WTC11 (cell line): ENCODE measurements at places on chromosomes 7 and 10. TPM values are rescaled to one million over a fixed set of nuclear protein-coding genes. Genes with fewer than 3 reads are reported as not detected.

GRCh38 chr7:33646891-33647391 is 258.4 kb upstream of the BMPER start:
- H3K36me3 ChIP-seq, result peaks cover 29% of the 10 kb centered on the region
- no peak overlapping the region for H3K4me3 ChIP-seq
- H3K27ac ChIP-seq, result no peak overlapping the region
- no peak for DNase-seq
- H3K4me1 ChIP-seq, result peaks cover 20% of the 10 kb centered on the region
- H3K27me3 ChIP-seq, result no peaks in the 10 kb centered on the region

DNA sequence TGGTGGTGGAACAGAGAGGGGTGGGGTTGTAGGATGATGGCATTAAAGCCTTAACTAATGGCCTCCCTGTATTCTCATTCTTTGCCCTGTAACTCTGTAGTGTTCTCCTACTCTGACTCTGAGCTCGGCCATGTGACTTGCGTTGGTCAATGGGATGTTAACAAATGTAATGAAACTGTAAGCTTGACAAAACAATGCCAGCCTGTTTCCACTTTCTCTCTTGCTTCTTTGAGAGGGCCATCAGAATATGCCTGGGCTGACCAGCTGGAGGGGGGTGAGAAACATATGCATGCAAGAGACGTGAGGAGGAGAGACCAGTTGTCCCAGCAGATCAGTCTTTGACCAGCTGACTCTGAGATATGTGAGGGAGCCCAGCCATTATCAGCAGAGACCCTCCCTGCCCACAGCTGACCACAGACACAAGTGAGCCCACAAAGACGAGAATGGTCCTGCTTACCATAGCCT is 100.6 kb downstream of the ICA1 start:
- no peaks in the 10 kb centered on the region for H3K27me3 ChIP-seq
- H3K4me1 ChIP-seq, result peaks cover 24% of the 10 kb centered on the region
- no peak for DNase-seq
- H3K4me3 ChIP-seq, result no peak overlapping the region
- 0 out of 2 replicates have a peak overlapping the region, but pooled peaks have one; percentile 13 for H3K27ac ChIP-seq

GRCh38 chr10:53477313-53477675 is 704.7 kb upstream of the MBL2 start:
- peak overlapping the region; percentile 99 for H3K27ac ChIP-seq
- H3K36me3 ChIP-seq, result peaks cover 18% of the 10 kb centered on the region
- no peak overlapping the region for H3K4me3 ChIP-seq
- H3K4me1 ChIP-seq, result peaks cover 68% of the 10 kb centered on the region
- no peaks in the 10 kb centered on the region for H3K27me3 ChIP-seq
- no peak for DNase-seq

DNA sequence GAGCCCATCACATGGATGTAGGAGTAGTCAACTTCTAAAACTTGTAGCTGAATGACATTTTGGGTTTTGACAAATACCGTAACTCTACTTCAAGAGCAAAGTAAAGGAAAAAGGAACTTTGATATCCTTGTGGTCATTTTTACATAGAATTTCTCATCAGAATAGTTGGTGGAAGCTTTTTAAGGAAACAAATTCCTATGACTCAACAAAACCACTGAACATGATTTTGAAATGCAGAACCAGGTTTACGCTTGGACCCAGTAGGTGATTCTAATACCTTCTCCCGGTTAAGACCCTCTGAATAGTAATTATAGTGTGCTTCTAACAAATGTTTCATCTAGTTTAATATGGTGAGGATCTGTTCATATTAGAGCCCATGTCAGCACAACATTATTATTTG is 307.8 kb downstream of the GPR37 start:
- no peaks in the 10 kb centered on the region for H3K4me1 ChIP-seq
- H3K27ac ChIP-seq, result no peak overlapping the region
- no peak overlapping the region for H3K4me3 ChIP-seq
- DNase-seq, result no peak
- no peaks in the 10 kb centered on the region for H3K27me3 ChIP-seq

DNA sequence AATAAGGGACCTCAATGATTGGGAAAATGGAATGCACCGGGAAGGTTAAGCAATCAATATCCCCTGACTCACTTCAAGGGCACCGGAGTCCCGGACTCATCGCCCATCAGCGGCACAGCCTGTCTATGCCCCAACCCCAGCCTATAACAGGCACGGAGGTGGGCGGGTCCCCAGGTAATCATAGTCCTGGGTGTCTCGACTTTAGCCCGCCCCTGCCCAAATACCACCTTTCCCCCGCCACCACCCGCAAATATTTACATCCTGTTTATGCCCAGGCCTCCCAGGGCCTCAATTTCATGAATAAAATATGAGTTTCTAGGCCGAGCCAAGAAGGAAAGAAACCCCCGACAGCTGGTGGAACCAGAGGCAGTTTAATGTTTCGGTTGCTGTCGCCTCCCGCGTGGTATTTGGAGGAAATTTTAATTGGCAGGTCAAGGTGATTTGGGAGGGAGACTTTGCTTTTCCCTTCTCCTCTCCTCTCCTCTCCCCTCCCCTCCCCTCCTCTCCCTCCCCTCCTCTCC is 15.6 kb upstream of the RFC2 start:
- peak overlapping the region; percentile 32; the same call in 1 of the 2 replicates for H3K27ac ChIP-seq
- no peaks in the 10 kb centered on the region for H3K27me3 ChIP-seq
- peak overlapping the region; percentile 68 for H3K4me3 ChIP-seq
- no peaks in the 10 kb centered on the region for H3K36me3 ChIP-seq

DNA sequence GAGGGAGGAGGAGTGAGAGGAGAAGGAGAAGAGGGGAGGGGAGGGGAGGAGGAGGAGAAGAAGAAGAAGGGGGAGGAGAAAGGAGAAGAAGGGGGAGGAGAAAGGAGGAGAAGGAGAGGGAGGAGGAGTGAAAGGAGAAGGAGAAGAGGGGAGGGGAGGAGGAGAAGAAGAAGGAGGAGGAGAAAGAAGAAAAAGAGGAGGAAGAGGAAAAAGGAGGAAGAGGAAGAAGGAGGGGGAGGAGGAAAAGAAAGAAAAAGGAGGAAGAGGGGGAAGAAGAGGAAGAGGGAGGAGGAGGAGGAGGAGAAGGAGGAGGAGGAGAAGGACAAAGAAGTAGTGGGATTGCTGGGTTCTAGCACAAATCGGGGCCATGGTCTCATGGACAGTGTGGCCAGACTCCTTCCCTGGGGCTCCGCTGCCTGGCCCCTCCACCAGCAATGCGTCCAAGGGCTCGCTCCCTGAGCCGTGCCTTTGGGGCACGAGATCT is 4.2 kb upstream of the MAFK start:
- H3K27ac ChIP-seq, result no peak overlapping the region
- DNase-seq, result no peak
- H3K27me3 ChIP-seq, result no peaks in the 10 kb centered on the region
- H3K4me3 ChIP-seq, result no peak overlapping the region
- H3K36me3 ChIP-seq, result no peaks in the 10 kb centered on the region

GRCh38 chr10:25059990-25060389 is 43.6 kb downstream of the THNSL1 start:
- H3K4me3 ChIP-seq, result no peak overlapping the region
- no peaks in the 10 kb centered on the region for H3K36me3 ChIP-seq
- H3K27me3 ChIP-seq, result peaks cover 17% of the 10 kb centered on the region
- H3K27ac ChIP-seq, result no peak overlapping the region
- DNase-seq, result no peak

DNA sequence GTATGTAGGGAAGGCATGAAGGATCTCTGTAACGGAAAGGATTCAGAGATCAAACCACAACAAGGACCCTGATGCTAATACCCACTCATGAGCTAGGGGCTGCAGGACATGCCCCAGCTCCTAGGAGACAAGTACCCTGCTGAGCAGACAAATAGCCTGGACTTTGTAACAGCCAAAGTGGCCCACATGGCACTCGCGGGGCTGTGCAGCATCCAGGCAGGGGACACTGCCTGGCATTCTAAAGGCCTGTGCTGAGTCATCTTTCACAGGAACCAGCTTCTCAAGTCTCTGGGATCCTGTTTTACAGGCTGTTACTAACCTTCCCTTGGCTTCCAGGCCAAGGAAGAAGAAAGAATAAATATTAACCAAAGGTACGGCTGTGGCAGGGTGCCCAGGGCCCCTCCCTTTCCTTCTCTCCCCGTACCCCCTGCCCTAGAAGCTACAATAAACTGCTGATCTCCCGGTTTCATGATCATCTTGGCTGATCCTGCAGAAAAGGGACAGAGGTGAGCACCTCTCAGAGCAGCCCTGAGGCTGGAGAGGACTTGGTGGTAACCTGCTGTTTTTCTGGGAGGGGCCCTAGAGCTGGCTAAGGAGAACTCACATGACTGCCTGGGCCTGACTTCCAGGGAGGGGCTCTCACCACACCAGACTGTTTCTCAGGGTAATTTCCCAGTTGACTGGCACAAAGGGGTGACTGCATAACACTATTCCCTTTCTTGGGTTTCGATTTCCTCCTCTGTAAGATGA is 4.2 kb upstream of the RPEL1 start:
- H3K27me3 ChIP-seq, result no peaks in the 10 kb centered on the region
- peak overlapping the region; percentile 38 for H3K27ac ChIP-seq
- DNase-seq, result no peak
- no peak overlapping the region for H3K4me3 ChIP-seq
- no peaks in the 10 kb centered on the region for H3K36me3 ChIP-seq

SCART1 gene
- total RNA-seq, result 0.57 to 1.2 TPM (median 1.1 TPM) in 3 replicates

PNLIPRP2 gene
- 0.28 to 0.76 TPM (median 0.57 TPM) in 3 replicates for total RNA-seq

ZNF804B gene
- total RNA-seq, result 0.04 TPM in 1 of 3 replicates, not detected in the others

FZD8 gene
- 9.9 to 13.7 TPM (median 10.1 TPM) in 3 replicates for total RNA-seq

PANK1 gene
- 24.9 to 25.8 TPM (median 25.7 TPM) in 3 replicates for total RNA-seq

C10orf67 gene
- total RNA-seq, result 0.07 TPM in 1 of 3 replicates, not detected in the others
